Left lung (tissue), 14 donors: ENCODE measurements at places on chromosomes 16 and 17. TPM values are rescaled to one million over a fixed set of nuclear protein-coding genes. Genes with fewer than 3 reads are reported as not detected.

CA5A gene
- polyA plus RNA-seq: 0.17 TPM

HSPB9 gene
- polyA plus RNA-seq: 0.36 TPM

DERL2 gene
- polyA plus RNA-seq: 75.1 TPM

DNAJC7 gene
- polyA plus RNA-seq: 131 TPM

TRPV2 gene
- 15.1 TPM for polyA plus RNA-seq

BCO1 gene
- polyA plus RNA-seq: 0.38 TPM

ROGDI gene
- polyA plus RNA-seq: 38.6 TPM

VPS35L gene
- 59.7 TPM for polyA plus RNA-seq

COX6A2 gene
- not detected for polyA plus RNA-seq

SENP3 gene
- 69.4 TPM for polyA plus RNA-seq

CDH5 gene
- polyA plus RNA-seq: 145 TPM

ZSCAN10 gene
- polyA plus RNA-seq: 0.13 TPM

MYH13 gene
- not detected for polyA plus RNA-seq

KRTAP2-1 gene
- polyA plus RNA-seq: not detected

MYH11 gene
- polyA plus RNA-seq: 114 TPM

PPM1E gene
- polyA plus RNA-seq: 0.36 TPM

HLF gene
- 5.6 TPM for polyA plus RNA-seq

MT1G gene
- 1.3 TPM for polyA plus RNA-seq

SCGB1C2 gene
- not detected for polyA plus RNA-seq

MRC2 gene
- 106 TPM for polyA plus RNA-seq

EPOP gene
- 1.7 TPM for polyA plus RNA-seq

HOXB13 gene
- not detected for polyA plus RNA-seq

CDRT4 gene
- polyA plus RNA-seq: 20.2 TPM

CASKIN1 gene
- 0.33 TPM for polyA plus RNA-seq

MBTD1 gene
- polyA plus RNA-seq: 64.9 TPM

SLC16A6 gene
- 0.96 TPM for polyA plus RNA-seq

MRM1 gene
- polyA plus RNA-seq: 3.1 TPM

MT3 gene
- not detected for polyA plus RNA-seq

GRAP gene
- 13.3 TPM for polyA plus RNA-seq

CCDC154 gene
- polyA plus RNA-seq: 11.8 TPM

GPR179 gene
- polyA plus RNA-seq: 0.34 TPM

CRYM gene
- 2.9 TPM for polyA plus RNA-seq

HSD3B7 gene
- polyA plus RNA-seq: 4.1 TPM

CNTD1 gene
- 3.0 TPM for polyA plus RNA-seq

KRTAP3-2 gene
- polyA plus RNA-seq: not detected

EVPLL gene
- polyA plus RNA-seq: 0.72 TPM

EVI2B gene
- 4.3 TPM for polyA plus RNA-seq

CLEC19A gene
- 0.99 TPM for polyA plus RNA-seq

PPY gene
- 1.9 TPM for polyA plus RNA-seq

INCA1 gene
- polyA plus RNA-seq: 10.7 TPM

TMC8 gene
- polyA plus RNA-seq: 6.1 TPM

GALR2 gene
- polyA plus RNA-seq: 0.21 TPM

ASGR2 gene
- 0.34 TPM for polyA plus RNA-seq

OR2C1 gene
- 0.23 TPM for polyA plus RNA-seq

TBC1D3K gene
- polyA plus RNA-seq: not detected

ICAM2 gene
- polyA plus RNA-seq: 43.1 TPM

CACNA1G gene
- polyA plus RNA-seq: 19.5 TPM

ABCC12 gene
- 0.15 TPM for polyA plus RNA-seq

RHBDL3 gene
- 1.8 TPM for polyA plus RNA-seq

TMEM11 gene
- 20.3 TPM for polyA plus RNA-seq
